ENCODE measurements at places on chromosomes 13 and 19. TPM values are rescaled to one million over a fixed set of nuclear protein-coding genes. Genes with fewer than 3 reads are reported as not detected.

DNA sequence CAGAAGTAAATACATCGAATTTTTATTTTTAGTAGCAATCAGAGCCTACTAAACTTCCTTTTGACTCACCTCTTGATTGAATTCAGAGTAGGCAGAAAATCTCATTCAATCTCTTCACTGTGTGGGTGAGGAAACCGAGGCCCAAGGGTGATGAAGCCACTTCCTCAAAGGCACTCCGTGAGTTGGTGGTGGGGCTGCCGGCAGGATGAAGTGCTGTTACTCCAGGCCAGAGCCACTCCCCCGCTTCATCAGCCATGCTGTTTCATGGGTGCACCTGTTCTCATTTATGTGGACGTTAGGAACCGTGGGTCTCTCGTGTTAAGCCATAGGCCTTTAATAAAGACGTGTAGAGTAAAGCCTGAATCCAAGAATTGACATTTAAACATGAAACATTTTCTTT, 13.2 kb downstream of the ING1 start:
- H3K4me1 ChIP-seq, result peaks cover 19% of the 10 kb centered on the region
- H3K27ac ChIP-seq, result no peak overlapping the region
- peaks cover 10% of the 10 kb centered on the region for H3K36me3 ChIP-seq
- no peak overlapping the region for H3K4me3 ChIP-seq
- no peak for DNase-seq

DNA sequence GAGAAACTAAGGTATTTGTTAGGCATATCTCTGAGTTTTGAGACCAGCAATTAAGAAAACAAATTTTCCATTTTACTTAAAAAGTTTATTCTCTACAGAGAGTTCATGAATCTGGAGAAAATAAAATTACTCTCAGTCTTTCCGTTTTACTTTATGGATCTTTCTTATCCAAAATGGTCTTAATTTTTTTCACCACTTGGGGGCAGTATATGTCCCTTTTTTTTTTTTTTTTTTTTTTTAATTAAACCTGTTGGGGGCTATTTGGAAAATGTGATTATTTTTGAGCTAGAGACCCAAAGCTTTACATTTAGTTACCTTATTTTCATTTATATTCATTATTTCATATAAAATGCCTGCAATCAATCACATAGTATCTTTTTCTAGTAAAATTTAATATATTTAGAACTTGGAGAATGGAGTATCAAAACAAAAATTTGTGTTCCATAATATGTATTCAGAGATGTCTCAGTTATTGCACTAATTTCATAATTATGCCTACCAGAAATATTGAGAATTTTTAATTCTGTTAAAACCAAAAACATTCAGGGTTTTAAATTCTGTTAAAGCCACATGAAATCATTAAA, 27.1 kb downstream of the PIBF1 start:
- H3K27me3 ChIP-seq, result no peaks in the 10 kb centered on the region
- no peak overlapping the region for H3K27ac ChIP-seq
- H3K36me3 ChIP-seq, result peaks cover 32% of the 10 kb centered on the region
- DNase-seq, result no peak
- H3K4me3 ChIP-seq, result no peak overlapping the region

DNA sequence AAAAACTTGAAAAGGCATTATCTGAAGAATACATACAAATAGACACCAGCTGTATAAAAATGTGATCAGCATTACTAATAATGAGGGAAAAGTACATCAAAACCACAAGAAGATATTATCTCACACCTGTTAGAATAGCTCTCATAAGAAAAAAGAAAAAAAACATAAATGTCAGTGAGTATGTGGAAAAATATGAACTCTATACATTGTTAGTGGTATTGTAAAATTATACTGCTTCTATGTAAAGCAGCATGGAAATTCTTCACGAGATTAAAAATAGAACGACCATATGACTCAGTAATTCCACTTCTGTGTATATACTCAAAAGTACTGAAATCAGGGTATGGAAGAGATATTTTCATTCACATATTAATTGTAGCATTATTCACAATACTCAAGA, 1146.4 kb downstream of the SLITRK5 start:
- no peaks in the 10 kb centered on the region for H3K36me3 ChIP-seq
- H3K27me3 ChIP-seq, result peaks cover 4% of the 10 kb centered on the region
- no peak overlapping the region for H3K4me3 ChIP-seq
- no peaks in the 10 kb centered on the region for H3K4me1 ChIP-seq
- no peak for DNase-seq

The MEDAG gene
- 2.0 TPM for total RNA-seq

DNA sequence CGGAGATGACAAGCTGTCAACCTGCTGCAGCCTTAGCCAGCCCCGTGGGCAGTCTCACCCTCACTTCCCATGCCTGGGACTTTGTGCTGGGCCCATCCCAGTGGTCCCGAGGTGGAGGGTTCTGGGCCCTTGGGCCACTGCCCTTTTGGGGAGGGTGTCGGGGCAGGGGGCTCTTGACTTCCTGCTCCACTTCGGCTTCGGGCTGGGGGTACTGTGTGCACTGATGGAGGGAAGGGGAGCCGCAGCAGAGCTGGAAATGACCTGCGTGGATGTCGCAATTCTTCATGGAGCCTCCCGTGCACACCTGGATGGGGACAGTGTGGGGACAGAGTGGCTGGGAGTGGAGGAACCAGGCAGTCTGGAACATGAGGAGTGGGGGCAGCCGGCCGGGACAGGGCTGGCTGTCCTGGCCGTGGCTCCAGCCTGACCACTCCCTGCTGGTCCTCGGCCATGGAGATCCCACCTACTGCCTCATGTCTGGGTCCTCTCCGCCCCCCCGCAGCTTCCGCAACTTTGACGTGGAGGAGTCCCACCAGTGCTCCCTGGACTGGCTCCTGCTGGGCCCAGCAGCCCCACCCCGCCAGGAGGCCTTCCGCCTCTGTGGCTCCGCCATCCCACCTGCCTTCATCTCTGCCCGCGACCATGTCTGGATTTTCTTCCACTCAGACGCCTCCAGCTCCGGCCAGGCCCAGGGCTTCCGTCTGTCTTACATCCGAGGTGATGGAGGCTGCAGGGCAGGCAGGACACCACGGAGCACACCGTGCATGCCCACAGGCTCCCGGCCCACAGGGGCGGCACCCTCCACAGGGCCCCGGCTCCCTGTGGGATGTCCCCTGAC, 10.2 kb downstream of the LRP3 start:
- no peak overlapping the region for H3K4me3 ChIP-seq
- H3K36me3 ChIP-seq, result peaks cover 4% of the 10 kb centered on the region
- no peak for DNase-seq
- H3K27me3 ChIP-seq, result no peaks in the 10 kb centered on the region
- no peaks in the 10 kb centered on the region for H3K4me1 ChIP-seq
- no peak overlapping the region for H3K27ac ChIP-seq

DNA sequence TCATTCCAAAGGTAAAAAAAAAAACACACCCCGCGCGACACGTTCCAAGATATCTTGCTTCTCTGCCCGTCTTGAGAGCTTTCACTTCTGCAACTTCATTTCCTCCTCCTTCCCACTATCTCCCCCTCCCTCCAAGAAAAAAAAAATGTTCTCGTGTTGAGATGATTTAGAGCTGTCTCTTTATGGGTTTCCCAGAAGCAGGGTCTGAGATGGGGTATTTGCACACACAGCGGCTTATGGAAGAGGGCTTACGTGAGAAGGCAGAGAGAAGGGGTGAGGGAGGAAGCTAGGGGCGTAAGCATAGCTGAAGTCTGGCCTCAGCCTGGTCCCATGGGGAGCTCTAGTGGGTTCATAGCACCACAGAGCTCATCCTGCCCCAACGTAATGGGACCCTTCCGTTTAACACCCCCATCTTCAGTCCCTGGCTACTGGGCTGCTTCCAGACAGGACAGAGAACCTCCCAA, 31.3 kb upstream of the USE1 start:
- H3K36me3 ChIP-seq, result peaks cover 26% of the 10 kb centered on the region
- no peak overlapping the region for H3K4me3 ChIP-seq
- no peak overlapping the region for H3K27ac ChIP-seq
- H3K27me3 ChIP-seq, result no peaks in the 10 kb centered on the region

- H3K36me3 ChIP-seq, result peaks cover 6% of the 10 kb centered on the region
- H3K27me3 ChIP-seq, result no peaks in the 10 kb centered on the region
- H3K27ac ChIP-seq, result peak overlapping the region; percentile 97
- H3K4me1 ChIP-seq, result peaks cover 59% of the 10 kb centered on the region
Measured at GRCh38 chr19:46892252-46893179, 31.7 kb downstream of the ARHGAP35 start.

The CCL25 gene
- total RNA-seq, result not detected

DNA sequence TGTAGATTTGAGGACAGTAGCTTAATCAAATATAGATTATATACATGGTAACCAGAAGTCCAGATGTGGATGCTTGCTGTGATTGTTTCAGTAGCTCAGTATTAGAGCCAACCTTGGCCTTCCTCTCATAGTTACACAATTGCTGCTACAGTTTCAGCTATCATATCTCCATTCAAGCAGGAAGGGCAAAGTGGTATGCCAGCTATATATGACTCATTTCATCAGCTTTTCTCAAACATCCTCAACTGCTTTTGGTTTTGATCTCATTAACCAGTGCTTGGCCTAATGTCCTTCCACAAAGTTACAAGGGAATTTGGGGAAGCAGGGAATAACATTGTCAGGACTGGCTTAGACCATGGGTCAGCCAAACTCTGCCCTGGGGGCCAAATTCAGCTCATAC, 73.0 kb upstream of the MAB21L1 start:
- peaks cover 10% of the 10 kb centered on the region for H3K4me1 ChIP-seq
- no peaks in the 10 kb centered on the region for H3K27me3 ChIP-seq
- no peak overlapping the region for H3K27ac ChIP-seq
- no peaks in the 10 kb centered on the region for H3K36me3 ChIP-seq
- DNase-seq, result no peak
- H3K4me3 ChIP-seq, result no peak overlapping the region

- DNase-seq, result no peak
- H3K27ac ChIP-seq, result peak overlapping the region; percentile 95
- no peaks in the 10 kb centered on the region for H3K27me3 ChIP-seq
- peaks cover 34% of the 10 kb centered on the region for H3K4me1 ChIP-seq
- peak overlapping the region; percentile 10 for H3K4me3 ChIP-seq
- peaks cover 21% of the 10 kb centered on the region for H3K36me3 ChIP-seq
Measured at GRCh38 chr19:16435238-16435917, 36.4 kb downstream of the EPS15L1 start.

DNA sequence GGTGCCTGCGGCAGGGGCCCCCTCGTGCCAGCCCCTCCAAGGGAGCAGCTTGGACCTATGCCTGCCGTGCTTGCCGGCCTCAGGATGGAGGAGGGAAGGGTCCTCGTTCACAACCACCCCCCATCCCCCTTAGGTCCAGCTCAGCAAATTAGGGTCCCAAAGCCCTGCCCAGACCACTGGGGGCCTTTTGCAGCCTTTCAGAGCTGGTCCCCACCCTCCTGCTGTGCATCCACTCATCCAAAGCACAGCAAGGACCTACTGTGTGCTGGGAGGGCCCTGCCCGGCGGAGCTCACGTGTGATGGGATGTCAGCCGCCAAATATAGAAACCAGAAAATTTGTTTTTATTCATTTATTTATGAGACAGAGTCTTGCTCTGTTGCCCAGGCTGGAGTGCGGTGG, 16.5 kb upstream of the SLC7A10 start:
- H3K27ac ChIP-seq, result no peak overlapping the region
- H3K36me3 ChIP-seq, result no peaks in the 10 kb centered on the region
- no peaks in the 10 kb centered on the region for H3K4me1 ChIP-seq
- DNase-seq, result no peak

DNA sequence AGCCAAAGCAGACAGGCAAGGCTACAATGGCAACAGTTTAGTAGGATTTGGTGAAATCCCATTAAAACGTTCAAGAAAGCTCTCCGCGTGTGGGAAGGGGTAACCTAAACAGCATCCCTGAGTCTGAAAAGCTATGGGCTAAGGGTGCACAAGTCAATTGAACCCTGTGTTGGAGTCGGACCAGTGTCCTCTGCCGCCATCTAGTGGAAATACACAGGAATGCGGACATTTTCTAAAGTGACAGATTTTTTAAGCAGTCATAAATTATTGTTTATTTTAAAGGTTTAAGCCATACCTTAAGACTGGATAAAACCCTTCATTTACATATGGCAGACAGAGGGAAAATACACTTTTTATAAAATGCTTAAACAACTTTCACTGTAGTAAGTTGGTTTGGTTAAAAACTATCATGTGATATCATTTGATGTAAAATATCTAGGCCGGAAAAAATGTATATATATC, 26.5 kb upstream of the LSM14A start:
- H3K36me3 ChIP-seq, result no peaks in the 10 kb centered on the region
- no peak overlapping the region for H3K4me3 ChIP-seq
- H3K27me3 ChIP-seq, result no peaks in the 10 kb centered on the region
- H3K4me1 ChIP-seq, result no peaks in the 10 kb centered on the region
- no peak overlapping the region for H3K27ac ChIP-seq

The ZNF628 gene
- total RNA-seq, result 11.6 TPM

DNA sequence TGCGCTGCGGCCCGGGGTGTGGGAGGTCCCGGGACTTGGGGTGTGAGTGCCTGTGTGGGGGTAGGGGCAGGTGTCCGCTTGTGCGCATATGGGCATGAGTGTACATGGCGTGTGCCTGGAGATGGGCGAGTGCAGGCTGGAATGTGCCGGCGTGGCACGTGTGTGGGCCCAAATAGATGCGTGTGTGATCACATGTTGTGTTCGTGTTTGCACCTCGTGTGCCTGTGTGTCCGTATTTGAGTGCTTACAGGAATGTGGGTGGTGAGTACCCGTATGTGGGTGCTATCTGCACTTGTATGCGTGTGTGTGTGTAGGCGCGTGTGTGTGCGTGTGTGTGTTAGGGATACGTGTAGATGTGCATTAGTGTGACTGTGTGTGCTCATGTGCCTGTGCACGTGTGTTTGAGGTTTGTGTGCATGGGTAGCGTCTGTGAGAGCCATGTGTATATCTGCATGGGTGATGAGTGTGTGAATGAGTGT, 3.4 kb downstream of the ZNF536 start:
- no peaks in the 10 kb centered on the region for H3K4me1 ChIP-seq
- no peaks in the 10 kb centered on the region for H3K36me3 ChIP-seq
- peaks cover 17% of the 10 kb centered on the region for H3K27me3 ChIP-seq

- no peak overlapping the region for H3K4me3 ChIP-seq
- no peak for DNase-seq
- peaks cover 37% of the 10 kb centered on the region for H3K27me3 ChIP-seq
Measured at GRCh38 chr13:20099319-20099718, 61.5 kb downstream of the GJA3 start.

The METTL21C gene
- total RNA-seq, result not detected

GRCh38 chr13:23146006-23146405, 34.8 kb upstream of the SGCG start:
- H3K36me3 ChIP-seq, result no peaks in the 10 kb centered on the region
- H3K4me1 ChIP-seq, result no peaks in the 10 kb centered on the region
- H3K27me3 ChIP-seq, result peaks cover 15% of the 10 kb centered on the region
- H3K4me3 ChIP-seq, result no peak overlapping the region
- no peak overlapping the region for H3K27ac ChIP-seq

The UBE2M gene
- 76.2 TPM for total RNA-seq

The CGB8 gene
- total RNA-seq, result not detected

GRCh38 chr19:17648097-17648660, 40.0 kb downstream of the UNC13A start:
- DNase-seq, result no peak
- no peaks in the 10 kb centered on the region for H3K36me3 ChIP-seq
- no peak overlapping the region for H3K4me3 ChIP-seq
- H3K4me1 ChIP-seq, result no peaks in the 10 kb centered on the region
- H3K27ac ChIP-seq, result no peak overlapping the region

- peaks cover 31% of the 10 kb centered on the region for H3K27me3 ChIP-seq
- DNase-seq, result no peak
- no peak overlapping the region for H3K4me3 ChIP-seq
- H3K4me1 ChIP-seq, result no peaks in the 10 kb centered on the region
- H3K27ac ChIP-seq, result no peak overlapping the region
Measured at GRCh38 chr13:51829568-51829899, 15.4 kb downstream of the TMEM272 start.

The ONECUT3 gene
- total RNA-seq, result not detected

GRCh38 chr13:72963762-72964161, 95.0 kb upstream of the KLF5 start:
- no peaks in the 10 kb centered on the region for H3K27me3 ChIP-seq
- peaks cover 5% of the 10 kb centered on the region for H3K36me3 ChIP-seq
- no peak for DNase-seq
- no peak overlapping the region for H3K27ac ChIP-seq
- no peak overlapping the region for H3K4me3 ChIP-seq

The ELAVL3 gene
- not detected for total RNA-seq

The GPR18 gene
- total RNA-seq, result not detected
